AG10803 (cell line): ENCODE measurements at places on chromosomes 16 and 17.

GRCh38 chr16:77645764-77646163 is 76.5 kb upstream of the NUDT7 start:
- DNase-seq: no peak

GRCh38 chr17:74639704-74640151 is 16.2 kb upstream of the CD300E start:
- DNase-seq: peak; percentile 3

DNA sequence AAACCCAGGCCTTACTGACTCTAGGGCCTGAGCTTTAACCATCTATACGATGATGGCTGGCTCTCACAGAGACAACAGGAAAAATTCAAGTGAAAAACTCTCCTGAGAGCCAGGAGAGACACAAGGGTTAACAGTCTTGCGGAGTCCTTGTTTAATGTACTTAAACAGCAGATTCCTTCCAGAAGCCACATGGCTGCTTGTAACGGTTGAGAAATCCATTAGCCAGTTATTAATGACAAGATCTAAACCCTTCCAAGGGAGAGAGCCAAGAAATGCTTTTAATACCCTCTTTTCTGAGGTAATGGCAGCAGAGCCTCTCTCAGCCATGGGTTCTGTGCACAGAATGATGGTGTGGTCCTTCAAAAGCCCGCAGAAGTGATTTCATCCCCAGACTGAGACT is 5.2 kb upstream of the ALDOA start:
- no peak for DNase-seq

- DNase-seq: no peak
These were observed 88.0 kb downstream of the CMIP start for GRCh38 chr16:81532491-81533174.

- no peak for DNase-seq
These were observed 264.4 kb upstream of the FOXF1 start for GRCh38 chr16:86245895-86246294.

- DNase-seq: no peak
These were observed 1.2 kb upstream of the DPH1 start for GRCh38 chr17:2028737-2029136.

DNA sequence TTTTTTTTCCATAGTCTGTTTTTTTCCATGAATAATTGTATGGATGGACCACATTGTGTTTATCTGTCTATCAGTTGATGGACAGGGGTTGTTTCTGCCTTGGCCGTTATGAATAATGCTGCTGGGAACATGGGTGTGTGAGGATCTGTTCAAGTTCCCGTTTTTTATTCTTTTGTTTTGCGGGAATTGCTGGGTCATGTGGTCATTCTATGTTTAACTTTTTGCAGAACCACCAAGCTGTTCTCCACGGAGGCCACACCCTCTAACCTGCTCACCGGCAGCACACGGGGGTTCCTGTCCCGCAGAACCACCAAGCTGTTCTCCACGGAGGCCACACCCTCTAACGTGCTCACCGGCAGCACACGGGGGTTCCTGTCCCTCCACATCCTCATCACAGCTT is 5.9 kb upstream of the MSLN start:
- DNase-seq: no peak
